ENCODE measurements at places on chromosomes 7 and 10.
A peak's percentile ranks its signal among the peaks of the same experiment; 100 is the strongest.

DNA sequence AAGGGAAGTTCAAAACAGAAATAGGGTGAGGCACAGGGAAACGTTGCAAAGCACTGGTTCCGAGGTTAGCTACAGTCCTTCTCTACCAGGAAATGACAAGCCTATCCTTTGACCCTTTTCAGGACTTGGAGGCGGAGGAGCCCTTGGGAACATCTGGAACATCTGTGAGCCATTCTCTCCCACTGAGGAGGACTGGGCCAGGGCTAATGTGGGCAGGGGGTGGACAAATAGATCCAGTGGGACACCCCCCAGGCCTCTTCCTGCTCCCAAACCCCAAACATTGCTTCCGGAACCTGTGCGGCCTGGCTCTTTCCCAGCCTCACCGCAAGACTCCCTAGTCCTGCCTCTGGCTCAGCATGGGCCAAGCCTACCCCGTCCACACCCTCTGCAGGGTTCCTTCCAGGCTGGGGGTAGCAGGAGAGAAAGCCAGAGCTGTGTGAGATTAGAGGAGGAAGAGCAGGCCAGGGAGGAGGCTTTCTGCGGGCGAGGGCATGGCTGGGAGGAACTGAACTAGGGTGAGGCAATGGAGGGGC, 36.5 kb downstream of the GHRHR start:
- H3K4me1 ChIP-seq: no peaks in the 10 kb centered on the region
- no peak for DNase-seq
- no peak overlapping the region for H3K27ac ChIP-seq

GRCh38 chr7:51310131-51310583, 6.5 kb downstream of the COBL start:
- DNase-seq: no peak
- H3K27me3 ChIP-seq: no peaks in the 10 kb centered on the region
- H3K36me3 ChIP-seq: no peaks in the 10 kb centered on the region
- no peak overlapping the region for H3K27ac ChIP-seq
- H3K4me1 ChIP-seq: no peaks in the 10 kb centered on the region

DNA sequence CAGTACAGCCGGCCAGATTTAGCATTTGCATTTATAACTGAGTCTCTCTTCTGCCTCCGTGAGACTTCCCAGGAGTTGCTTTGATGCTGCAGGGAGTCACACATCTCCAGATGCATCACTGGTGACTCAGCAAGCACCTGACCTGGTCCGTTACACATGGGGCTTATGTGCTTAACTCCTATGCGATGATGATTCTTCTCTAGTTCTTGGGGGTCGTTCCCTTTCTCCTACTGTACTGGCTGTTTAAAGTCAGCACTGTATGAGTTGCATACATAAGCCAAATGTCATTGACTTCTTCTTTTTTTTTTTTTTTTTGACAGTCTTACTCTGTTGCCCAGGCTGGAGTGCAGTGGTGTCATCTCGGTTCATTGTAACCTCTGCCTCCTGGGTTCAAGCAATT, 13.0 kb upstream of the AKR1E2 start:
- H3K36me3 ChIP-seq: no peaks in the 10 kb centered on the region

- H3K27me3 ChIP-seq: no peaks in the 10 kb centered on the region
- H3K36me3 ChIP-seq: no peaks in the 10 kb centered on the region
- H3K4me3 ChIP-seq: no peak overlapping the region
- no peak overlapping the region for H3K27ac ChIP-seq
- no peak for DNase-seq
Observed at GRCh38 chr7:123987445-123987844, 45.4 kb downstream of the TMEM229A start.

DNA sequence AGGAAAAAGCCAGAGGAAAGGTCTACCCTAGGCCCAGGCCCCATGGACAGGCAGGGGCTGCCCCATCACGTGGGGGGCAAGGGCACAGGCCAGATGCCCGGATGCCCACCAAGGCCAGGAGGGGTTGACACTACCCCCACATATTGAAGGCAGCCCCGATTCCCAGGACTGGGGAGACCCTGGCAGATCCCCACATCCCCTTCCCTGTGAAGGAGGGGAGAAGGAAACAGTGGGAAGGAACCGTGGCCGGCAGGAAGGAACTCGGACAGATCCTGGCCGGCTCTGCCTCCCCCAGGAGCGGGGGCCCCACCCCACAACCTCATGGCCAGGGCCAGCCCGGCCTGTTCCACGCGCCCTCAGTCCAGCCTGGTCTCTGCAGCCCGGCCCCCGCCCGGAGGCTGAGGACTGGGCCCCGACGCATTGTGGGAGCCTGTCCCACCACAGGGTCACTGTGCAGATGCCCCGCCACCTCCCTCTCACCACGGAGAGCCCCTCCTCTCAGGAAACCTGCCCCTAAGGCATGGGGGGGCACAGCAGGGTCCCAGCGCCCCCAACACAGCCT, 41.3 kb downstream of the PAPOLB start:
- H3K27ac ChIP-seq: no peak overlapping the region
- H3K4me3 ChIP-seq: no peak overlapping the region
- no peaks in the 10 kb centered on the region for H3K36me3 ChIP-seq
- no peak for DNase-seq

DNA sequence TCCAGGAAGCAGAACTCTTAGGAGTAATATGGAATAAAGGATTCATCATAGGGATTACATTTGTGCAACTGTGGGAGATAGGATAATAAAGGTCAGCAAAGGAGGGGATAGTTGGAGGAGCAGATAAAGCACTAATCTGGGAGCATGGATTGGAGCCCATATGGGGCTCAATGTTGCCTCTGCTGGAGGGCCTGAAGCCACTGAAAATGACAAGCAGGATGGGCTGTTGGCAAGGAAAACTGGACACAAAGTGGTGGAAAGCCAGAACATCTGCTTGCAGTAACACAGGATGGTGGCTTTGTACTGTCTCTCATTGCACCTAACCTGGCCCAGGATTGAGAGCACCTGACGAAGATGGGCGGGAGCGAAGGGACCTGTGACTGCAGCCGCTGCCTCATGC, 15.0 kb upstream of the COMMD3 start:
- H3K27ac ChIP-seq: no peak overlapping the region
- no peak overlapping the region for H3K4me3 ChIP-seq
- no peaks in the 10 kb centered on the region for H3K4me1 ChIP-seq
- DNase-seq: no peak
- H3K36me3 ChIP-seq: no peaks in the 10 kb centered on the region

DNA sequence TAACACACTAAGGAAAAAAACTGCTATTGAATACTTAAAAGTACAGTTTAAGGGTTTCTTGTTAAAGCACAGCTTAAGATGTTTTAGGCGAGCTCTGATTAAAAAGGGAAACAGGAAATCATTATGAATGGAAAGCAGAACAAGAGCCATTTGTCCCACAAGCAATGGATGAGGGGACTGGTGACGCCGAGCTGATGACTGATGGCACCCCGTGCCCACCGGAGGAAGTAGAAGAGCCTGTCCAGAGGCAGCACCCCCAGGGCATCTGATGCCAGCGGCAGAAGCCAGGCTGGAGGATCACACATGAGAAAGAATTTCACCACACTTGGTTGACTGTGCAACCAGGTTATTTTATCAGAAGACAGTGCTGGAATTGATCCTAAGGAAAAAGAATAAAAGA, 15.0 kb upstream of the INSIG1 start:
- no peak for DNase-seq
- H3K4me3 ChIP-seq: no peak overlapping the region
- no peaks in the 10 kb centered on the region for H3K4me1 ChIP-seq
- no peak overlapping the region for H3K27ac ChIP-seq

- H3K4me1 ChIP-seq: peaks cover 3% of the 10 kb centered on the region
- no peak overlapping the region for H3K27ac ChIP-seq
- no peaks in the 10 kb centered on the region for H3K27me3 ChIP-seq
- no peak for DNase-seq
Observed at GRCh38 chr7:135322571-135323340, 89.1 kb downstream of the STRA8 start.

GRCh38 chr7:77455321-77455720, 39.2 kb upstream of the GSAP start:
- H3K27ac ChIP-seq: no peak overlapping the region
- no peaks in the 10 kb centered on the region for H3K27me3 ChIP-seq
- no peak for DNase-seq
- no peak overlapping the region for H3K4me3 ChIP-seq
- no peaks in the 10 kb centered on the region for H3K4me1 ChIP-seq

DNA sequence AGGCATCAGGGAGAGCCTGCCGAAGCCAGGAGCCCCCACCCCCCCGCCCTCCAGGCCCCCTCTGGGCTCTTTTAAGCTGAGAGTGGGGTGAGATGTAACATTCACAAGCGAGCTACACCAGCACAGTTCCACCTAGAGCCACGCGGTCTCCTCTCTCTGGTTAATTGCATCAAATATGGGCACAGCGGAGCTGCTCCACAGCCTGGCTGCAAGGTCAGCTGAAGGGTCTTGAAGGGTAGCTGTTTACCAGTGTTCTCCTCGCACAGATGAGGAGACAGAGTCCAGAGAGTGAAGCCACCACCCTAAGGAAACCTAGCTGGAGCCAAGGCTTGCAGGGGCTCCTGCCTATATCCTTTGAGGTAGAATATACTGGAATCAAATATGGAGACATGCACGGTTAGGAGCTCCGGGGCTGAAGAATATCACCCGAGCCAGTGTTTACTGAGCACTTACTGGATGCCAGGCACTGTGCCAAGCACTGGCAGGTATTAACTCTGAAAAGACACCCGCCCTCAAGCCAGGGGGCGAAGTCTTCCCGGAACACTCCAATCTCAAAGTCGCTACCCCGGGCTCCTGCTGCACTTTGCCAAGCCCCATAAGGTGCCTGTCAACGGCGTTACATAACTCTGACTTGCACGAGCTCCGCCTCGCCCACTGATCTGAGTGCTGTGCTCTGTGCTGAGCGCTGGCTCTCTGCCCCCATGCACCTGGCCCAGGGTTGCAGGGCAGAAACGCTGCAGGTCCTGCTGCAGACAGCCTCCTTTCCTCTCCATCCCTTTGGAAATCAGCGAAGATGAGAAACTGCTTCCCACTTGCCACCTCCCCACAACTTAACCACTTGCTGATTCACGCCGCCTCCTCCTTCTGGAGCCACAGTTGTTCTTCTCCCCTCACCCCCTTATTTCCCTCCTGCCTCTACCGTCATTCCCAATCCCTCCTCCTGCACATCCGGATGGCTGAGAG, 5.4 kb downstream of the CHST15 start:
- peaks cover 12% of the 10 kb centered on the region for H3K4me1 ChIP-seq
- H3K4me3 ChIP-seq: no peak overlapping the region
- no peak overlapping the region for H3K27ac ChIP-seq
- H3K27me3 ChIP-seq: no peaks in the 10 kb centered on the region

DNA sequence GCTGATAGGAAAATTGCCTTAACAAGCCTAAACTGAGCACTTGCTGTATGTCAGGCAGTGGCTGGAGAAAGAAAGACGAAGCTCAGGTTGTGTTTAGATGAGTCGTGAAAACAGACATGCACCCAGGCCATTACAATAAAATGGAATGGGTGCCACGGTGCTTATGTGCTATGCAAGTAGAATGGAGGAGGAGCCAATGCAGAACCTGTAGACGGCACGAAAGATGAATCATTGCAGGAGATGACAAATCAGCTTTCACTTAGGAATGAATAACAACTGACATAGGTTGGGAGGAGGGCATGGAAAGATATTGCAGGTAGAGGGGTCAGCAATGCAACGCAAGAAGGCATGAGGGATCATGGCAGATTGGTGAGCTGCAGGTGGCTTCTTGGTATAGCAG, 61.2 kb upstream of the ARHGAP21 start:
- DNase-seq: no peak
- H3K27me3 ChIP-seq: no peaks in the 10 kb centered on the region
- H3K4me3 ChIP-seq: no peak overlapping the region
- H3K36me3 ChIP-seq: no peaks in the 10 kb centered on the region
- H3K4me1 ChIP-seq: no peaks in the 10 kb centered on the region

- DNase-seq: no peak
- no peak overlapping the region for H3K4me3 ChIP-seq
- H3K36me3 ChIP-seq: no peaks in the 10 kb centered on the region
- peaks cover 4% of the 10 kb centered on the region for H3K4me1 ChIP-seq
- peak overlapping the region; percentile 70 for H3K27ac ChIP-seq
Observed at GRCh38 chr7:29483219-29484104, 80.2 kb upstream of the PRR15 start.

DNA sequence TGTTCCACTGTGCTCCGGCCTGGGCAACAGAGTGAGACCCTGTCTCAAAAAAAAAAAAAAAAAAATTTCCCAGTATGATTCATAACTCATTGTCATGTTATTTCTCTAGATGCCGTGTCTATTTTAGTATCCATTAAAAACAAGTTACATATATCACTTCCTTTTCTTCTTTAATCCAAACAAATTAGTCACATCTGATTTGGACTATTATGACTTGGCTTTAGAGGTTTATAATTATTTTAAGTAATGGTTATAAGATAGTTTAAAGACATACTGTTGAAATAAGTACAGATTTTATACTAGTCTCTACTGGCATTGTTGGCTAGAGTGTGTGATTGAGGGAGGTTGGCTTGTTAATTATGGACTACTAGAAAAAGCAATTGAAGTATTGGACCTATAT, 53.3 kb downstream of the ZMYND11 start:
- H3K27ac ChIP-seq: no peak overlapping the region
- H3K27me3 ChIP-seq: no peaks in the 10 kb centered on the region

DNA sequence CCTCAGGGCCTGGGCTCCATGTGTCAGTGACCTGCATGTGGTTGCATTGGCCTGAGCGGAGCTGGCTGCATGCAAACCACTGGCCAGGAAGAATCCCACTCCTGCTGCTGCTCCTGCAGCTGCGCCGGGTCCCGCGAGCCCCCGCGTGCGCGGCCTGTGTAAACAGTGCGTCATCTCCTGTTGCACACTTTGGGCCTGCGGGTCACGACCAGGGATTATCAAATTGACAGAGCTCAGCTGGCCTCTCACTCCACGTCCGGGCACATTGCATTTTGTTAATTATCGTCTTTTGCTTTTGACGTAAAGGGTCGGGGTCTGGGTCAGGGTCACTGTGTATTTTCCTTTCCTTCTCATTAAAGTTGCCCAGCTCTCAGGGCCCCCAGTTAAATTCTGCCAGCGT, 132.6 kb downstream of the RGS10 start:
- peak overlapping the region; percentile 46 for H3K27ac ChIP-seq
- no peak overlapping the region for H3K4me3 ChIP-seq
- H3K4me1 ChIP-seq: peaks cover 20% of the 10 kb centered on the region

- no peaks in the 10 kb centered on the region for H3K36me3 ChIP-seq
- no peaks in the 10 kb centered on the region for H3K27me3 ChIP-seq
Observed at GRCh38 chr7:41795276-41795833, 92.5 kb upstream of the INHBA start.

- H3K4me1 ChIP-seq: no peaks in the 10 kb centered on the region
- H3K4me3 ChIP-seq: no peak overlapping the region
- H3K36me3 ChIP-seq: no peaks in the 10 kb centered on the region
Observed at GRCh38 chr7:32068411-32069101, 1.7 kb downstream of the PDE1C start.

Measured in ascending aorta (tissue), 2 donors.